Muscle of leg (tissue), 16 donors: ENCODE measurements at places on chromosomes 7 and 10.
A peak's percentile ranks its signal among the peaks of the same experiment; 100 is the strongest.

DNA sequence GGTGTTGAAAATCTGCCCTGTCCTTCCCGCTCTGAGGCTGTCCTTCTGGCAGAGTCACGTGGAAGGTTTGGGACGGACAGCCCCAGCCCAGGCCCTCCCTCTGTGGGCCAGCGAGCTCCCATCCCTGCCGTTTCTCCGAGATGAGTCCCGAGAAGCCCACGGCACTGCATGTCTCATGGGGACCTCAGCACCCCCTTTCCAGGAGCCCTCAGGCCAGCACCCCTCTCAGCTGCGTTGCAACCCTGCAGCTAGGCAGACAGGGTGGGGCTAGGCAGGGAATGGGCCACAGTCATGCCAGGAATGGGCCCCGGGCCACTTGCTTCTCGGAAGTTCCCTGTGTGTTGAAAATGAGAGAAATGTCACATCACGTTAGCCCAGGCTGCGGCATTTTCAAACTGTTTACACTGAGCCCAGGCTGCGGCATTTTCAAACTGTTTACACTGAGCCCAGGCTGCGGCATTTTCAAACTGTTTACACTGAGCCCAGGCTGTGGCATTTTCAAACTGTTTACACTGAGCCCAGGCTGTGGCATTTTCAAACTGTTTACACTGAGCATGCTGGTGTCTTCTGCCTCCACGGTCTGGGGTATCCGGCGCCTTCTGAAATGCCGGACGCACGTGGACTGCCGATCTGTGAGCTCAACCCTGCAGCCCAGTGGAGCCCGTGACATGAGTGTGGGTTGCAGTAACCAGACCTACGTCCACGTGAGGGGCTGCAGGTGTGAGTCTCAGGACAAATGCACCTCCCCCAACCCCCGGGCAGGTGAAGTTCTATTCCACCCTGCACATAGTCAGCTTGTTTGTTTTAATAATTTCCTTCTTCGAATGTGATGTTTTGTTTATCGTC is 42.6 kb downstream of the FAM20C start:
- peak; percentile 89 for DNase-seq

- peak; percentile 69 for DNase-seq
These were observed 49.9 kb downstream of the CALML3 start for GRCh38 chr10:5574642-5575131.

GRCh38 chr10:130746311-130746710 is 565.2 kb downstream of the TCERG1L start:
- DNase-seq: no peak

DNA sequence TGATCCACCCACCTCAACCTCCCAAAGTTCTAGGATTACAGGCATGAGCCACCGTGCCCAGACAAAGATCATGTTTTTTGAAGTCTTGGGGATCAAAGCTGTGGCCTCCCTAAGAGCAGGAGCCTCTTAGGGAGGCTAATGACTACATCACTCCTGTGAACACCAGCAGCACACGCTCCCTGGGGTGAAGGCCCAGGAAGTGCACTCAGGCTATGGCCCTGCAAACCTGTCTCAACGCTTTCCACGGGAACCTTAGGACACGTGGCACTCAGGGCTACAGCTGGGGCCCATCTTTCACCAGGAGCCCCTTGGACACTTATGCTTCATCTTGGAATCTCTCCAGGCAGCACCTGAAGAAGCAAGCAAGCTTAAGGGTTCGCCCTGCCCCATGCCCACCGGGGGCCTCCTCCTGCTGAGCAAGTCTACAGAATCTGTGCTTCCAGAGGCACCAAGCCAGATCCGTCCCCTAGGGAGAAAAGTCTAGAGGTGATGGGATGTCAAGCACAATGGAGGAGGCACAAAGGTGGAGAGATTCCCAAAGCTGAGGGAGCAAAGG is 18.4 kb downstream of the VSTM4 start:
- no peak for DNase-seq

DNA sequence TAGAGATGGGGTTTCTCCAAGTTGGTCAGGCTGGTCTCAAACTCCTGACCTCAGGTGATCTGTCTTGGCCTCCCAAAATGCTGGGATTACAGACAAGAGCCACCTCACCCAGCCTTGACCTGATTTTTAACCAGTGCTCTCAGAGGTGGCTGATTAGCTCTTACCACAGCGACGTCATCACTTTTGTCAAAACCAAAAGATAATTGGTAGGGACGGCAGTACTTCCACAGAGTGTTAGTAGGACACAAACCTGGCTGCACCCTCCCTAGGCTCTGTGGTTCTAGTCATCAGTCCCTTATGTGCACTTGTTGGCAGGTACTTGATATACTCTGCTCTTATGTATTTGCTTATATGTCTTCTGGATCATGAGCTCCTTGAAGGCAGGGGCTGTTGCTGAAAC is 74.0 kb downstream of the GPR141 start:
- no peak for DNase-seq

DNA sequence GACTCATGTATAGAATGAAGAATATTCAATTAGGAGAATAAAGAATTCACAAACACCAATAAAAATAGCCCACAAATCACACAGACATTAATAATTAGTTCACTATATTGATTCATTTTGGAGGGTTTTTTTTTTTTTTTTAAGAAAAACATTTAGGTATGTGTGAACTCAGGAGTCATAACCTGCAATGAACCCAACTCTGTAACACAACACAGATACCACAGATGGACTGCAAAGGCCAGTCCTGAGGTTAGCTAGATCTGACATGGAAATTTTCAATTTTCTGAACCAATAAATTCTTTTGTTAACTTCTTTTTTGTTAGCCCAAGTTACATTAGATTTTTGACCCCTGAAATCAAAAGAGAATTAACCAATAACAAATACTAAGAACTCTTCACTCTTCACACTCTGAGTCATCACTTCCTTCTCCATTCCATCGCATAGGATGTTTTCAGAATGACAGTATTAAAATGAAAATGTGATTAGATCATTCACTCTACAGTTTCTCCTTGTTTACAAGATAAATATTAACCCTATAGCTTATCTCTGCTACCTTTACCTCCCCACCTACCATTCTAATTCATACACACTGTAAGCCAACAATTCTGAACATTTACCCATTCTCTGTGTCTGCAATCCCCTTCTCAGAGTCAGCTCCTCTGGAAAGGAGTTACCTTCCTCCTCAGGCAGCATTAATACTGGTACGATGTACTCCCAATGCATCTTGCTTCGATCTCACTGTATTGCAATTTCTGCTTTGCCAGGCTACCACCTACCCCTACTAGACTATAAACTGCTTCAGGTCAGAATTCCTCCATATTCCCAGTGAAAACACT is 141.5 kb downstream of the LRRN3 start:
- no peak for DNase-seq

DNA sequence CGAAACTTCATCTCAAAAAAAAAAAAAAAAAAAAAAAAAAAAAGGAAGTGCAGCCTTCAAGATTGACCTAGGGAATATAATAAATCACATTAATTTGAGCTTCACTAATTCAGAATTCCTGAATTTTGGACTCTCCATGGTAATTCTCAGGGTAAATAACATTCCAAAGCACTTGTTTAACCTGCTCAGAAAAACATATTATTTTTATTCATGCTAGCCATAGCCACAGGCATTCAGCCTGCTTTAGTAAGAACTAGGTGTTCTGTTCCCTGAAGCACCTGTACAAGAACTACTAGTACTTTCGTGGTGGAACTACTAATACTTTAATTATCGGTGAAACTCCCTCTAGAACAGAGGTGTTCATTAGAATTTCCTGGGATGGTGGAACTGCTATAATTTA is 169.3 kb downstream of the RTKN2 start:
- no peak for DNase-seq

- no peak for DNase-seq
These were observed 199.8 kb downstream of the DPP6 start for GRCh38 chr7:154252046-154252445.

DNA sequence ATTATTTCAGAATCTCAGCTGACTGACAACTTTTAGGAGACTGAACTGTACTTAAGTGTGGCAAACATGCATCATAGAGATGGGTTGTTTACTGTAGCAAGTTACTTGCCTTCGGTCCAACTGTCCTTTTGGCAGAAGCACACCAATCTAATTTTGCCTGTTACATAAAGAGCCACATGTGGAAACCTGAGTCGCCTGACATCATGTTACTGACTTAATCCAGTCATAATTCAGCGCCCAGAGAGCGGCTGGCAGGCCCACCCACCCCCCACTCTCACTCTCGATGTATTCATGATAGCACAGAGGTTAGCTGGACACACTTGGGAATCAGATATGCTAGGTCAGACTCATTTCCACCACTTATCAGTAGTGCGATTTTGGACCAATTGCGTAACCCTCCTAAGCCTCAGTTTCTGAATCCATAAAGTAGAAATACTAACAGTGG is 57.3 kb upstream of the CAPZA2 start:
- peak; percentile 95 for DNase-seq

DNA sequence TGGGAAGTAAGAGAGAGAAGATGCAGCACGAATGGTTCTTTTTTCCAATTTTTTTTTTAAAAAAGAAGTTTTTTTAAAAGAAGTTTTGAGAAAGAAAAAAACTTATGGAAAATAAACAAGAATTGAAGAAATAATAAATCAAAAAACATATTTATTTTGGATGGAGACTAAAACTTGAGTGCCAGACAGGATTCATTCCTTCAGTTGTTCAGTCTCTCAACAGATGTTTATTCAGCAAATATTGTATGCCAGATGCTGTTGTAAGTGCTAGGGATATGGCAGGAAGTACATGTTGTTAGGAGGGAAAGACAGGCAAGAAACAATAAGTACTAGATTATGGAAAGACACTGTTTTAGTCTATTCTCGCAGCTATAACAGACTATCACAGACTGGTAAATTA is 750.7 kb upstream of the PHF14 start:
- peak; percentile 88 for DNase-seq

DNA sequence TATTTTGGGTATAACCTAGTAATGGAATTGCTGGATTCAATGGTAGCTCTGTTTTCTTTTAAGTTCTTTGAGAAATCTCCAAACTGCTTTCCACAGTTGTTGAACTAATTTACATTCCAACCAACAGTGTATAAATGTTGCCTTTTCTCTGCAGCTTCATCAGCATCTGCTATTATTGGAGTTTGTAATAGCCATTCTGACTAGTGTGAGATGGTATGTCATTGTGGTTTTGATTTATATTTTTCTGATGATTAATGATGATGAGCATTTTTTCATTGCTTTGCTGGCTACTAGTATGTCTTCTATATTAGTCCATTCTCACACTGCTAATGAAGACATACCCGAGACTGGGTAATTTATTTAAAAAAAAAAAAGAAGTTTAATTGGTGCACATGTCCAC is 248.6 kb upstream of the MAGI2 start:
- no peak for DNase-seq
